Activated T-helper 1 cell treated with Interleukin-2 at 50 U/mL for 16 hours (primary cell): ENCODE measurements at places on chromosomes 4 and X.

GRCh38 chr4:33091961-33092360 is 2371.8 kb downstream of the PCDH7 start:
- no peak for DNase-seq

GRCh38 chr4:169159624-169160171 is 111.1 kb downstream of the SH3RF1 start:
- no peak for DNase-seq

DNA sequence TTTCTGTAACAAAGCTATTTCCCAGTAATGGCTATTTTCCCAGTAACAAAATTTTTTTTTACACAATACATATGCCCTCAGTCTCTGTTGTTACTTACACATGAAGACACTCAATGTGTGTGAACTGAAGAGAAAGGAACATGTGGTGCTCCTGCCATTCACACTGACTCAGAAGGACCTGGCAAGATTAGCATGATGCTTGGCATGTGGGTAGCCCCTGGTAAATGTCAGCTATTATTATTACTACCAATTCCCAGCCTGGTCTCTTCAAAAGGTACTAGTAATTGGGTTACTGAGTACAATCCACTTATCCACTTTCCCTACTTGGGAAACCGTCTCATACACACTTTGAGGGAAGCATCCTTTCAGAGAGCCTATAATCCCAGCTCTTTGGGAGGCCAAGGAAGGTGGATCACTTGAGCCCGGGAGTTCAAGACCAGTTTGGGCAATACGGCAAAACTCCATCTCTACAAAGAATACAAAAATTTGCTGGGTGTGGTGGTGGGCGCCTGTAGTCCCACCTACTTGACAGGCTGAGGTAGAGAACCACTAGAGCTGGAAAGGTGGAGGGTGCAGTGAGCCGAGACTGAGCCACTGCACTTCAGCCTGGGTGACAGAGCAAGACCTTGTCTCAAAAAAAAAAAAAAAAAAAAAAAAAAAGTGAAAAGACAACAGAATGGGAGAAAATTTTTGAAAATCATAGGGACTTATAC is 14.6 kb downstream of the RBBP7 start:
- no peak for DNase-seq

GRCh38 chr4:41525129-41525528 is 12.8 kb upstream of the LIMCH1 start:
- no peak for DNase-seq

DNA sequence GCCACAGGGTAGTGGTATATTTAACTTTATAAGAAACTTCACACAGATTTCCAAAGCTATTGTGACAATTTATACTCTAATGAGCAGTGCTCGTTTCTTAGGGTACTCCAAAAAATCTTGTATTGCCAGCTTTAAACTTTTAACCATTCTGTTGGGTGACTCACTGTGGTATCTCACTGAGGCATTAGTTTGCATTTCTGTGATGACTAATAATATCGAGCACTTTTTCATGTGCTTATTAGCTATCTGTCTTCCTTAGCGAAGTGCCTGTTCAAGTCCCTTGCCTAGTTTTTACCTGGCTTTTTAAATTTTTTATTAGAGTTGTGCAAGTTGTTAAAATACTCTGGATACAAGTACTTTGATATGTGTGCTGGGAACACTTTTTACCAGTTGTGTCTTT is 5.5 kb downstream of the PNMA3 start:
- DNase-seq = no peak
